HepG2 (cell line): ENCODE measurements at places on chromosomes 7 and 10.

GRCh38 chr10:13158401-13158800, 3.0 kb upstream of the MCM10 start:
- no peak for DNase-seq

GRCh38 chr7:92156990-92157389, 22.0 kb downstream of the LRRD1 start:
- no peak for DNase-seq

- DNase-seq = no peak
These were observed 110.9 kb downstream of the WDR11 start for GRCh38 chr10:120961795-120962755.

DNA sequence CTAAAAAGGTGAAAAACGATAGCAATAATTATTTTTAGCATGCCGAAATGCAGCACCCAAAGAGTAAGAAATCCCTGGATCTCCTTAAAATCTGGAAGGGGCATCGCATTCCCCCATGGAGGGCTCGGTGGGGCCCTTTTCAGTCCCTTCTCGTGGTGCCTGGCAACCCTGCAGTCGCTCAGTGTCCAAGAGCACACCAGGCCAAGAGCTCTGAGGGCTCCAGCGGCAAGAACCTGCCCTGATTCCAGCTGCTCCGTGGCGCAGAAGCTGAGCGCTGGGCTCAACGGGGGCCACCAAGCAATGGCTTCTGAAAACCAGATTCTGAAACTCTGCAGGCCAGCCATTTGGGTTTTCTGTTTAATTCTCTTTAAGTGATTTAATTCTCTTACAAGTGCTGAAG, 131.2 kb downstream of the PRKAG2 start:
- no peak for DNase-seq

GRCh38 chr10:66550351-66550750, 375.5 kb upstream of the LRRTM3 start:
- no peak for DNase-seq
